ENCODE measurements at places on chromosomes 2 and 18.

DNA sequence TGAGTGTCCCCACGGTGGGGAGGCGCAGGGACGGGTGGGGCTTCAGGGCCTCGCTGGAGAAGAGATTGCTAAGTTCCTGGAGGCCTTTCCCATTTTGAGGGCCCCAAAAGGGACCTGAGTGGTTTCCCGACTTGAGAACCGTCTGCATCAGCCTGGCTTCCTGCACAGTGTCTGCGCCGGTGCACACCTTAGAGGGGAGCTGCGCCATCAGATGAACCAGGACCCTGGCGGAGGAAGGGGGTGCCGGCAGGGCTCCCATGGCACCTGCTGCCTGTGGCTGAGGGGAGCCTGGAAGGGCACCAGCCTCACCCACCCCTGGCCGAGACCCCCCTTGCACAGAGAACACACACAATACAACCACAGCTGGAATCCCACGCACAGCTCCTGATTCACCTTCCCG is 465.1 kb upstream of the MYT1L start:
- DNase-seq, result no peak

DNA sequence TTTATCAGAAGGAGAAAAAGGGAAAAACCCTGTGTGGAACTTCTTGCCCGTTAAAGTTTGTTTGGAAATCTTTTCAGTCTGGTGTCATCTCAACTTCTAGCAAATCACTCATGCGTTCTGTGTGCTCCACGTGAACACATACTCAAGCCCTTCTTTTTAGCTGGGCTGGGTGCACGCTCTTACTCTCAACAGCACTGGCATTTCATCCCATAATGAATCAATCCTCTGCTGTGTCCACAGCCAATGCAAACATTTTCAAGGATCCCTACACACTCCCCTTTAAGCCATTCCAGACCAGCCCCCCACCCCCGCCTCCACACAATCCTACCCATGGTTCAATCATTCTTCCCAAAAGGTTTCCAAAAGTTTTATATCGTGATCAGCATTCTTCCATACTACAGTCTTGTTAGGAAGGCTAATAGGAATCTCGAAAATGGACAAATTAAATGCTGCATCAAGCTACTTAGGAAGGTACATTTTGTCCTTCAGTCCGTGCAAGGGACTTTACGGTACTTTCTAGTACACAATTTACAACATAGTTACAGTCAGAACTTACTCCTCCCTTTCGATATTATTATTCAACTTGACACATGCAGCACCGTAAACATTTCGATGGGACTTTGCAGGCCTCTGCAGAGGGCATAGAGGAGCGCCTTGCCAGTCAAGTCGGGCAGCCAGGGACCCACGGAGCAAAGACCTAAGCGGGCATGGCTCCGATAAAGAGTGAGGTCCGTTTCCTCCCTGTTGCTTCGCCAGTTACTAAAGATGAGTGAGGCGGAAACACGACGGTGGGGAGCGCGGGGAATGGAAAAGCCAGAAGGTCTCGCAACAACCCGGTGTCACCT is 1.4 kb downstream of the PTGR3 start:
- DNase-seq, result peak; percentile 65

- DNase-seq, result no peak
Measured at GRCh38 chr2:66489436-66489835, 54.5 kb downstream of the MEIS1 start.

DNA sequence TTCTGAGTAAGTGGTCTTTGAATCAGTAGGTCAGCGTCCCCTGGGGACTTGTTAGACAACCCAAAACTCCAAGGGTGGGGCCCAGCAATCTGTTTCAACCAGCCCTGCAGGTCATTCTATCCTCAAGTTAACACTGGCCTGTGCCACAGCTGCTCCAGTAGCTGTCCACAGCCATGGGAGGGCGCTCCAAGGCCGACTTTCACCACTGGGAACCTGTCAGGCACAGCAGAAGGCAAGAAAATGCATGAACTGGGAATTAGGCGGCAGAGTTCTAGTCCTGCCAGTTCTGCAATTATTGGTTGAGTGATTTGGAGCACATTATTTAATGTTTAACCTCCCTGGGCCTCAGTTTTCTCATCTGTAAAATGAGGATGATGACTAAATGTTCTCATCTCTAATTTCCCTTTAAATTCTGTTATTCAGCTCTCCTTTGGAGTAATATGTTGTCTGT is 17.4 kb upstream of the MRPL33 start:
- peak; percentile 80 for DNase-seq

DNA sequence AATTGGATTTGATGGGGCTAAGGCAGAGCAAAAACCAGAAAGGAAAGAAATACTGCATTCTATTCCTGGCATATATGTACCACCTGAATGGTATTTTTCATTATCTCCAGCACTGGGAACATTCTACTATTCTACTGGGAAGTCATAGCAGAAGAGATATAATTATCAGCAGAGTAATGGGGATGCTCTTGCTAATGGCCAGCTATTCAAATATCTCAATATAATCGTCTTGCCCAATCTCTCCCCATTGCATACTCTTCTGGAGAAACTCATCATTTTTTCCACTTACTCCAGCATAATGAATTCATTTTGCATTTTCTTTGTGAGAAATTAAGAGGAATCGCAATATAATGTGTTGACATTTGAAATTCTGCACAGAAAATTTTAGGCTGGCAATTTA is 1794.7 kb upstream of the PIK3C3 start:
- DNase-seq, result no peak
